ENCODE measurements at places on chromosomes 1 and 21.

- DNase-seq, result no peak
These were observed 31.9 kb upstream of the IL19 start for GRCh38 chr1:206738370-206739366.

- no peak for DNase-seq
These were observed 112.9 kb upstream of the F3 start for GRCh38 chr1:94654459-94654858.

DNA sequence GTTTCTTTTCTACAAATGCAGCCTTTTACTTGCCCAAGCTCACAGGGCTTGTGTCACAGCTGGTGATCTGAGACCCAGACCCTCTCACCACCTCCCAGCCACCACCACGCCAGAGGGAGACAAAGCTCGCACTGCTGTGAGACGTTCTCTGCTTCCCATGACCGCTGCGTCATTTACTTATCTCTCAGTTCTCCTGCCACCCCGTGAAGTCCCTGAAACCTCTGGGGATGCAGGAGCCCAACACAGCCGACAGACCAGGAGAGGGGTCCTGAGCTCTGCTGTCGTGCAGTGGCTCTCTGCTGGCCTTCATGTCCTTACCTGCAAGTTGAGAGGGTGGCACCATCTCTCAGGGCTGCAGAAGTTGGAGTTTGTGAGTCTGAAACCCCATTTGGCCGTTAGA, 77.7 kb downstream of the SLC16A1 start:
- no peak for DNase-seq

GRCh38 chr1:36464605-36465393, 615 bp upstream of the MRPS15 start:
- DNase-seq, result no peak

GRCh38 chr1:21347072-21347581, 56.9 kb upstream of the ECE1 start:
- no peak for DNase-seq

- DNase-seq, result no peak
These were observed 18.1 kb upstream of the ECE1 start for GRCh38 chr1:21308330-21308729.

DNA sequence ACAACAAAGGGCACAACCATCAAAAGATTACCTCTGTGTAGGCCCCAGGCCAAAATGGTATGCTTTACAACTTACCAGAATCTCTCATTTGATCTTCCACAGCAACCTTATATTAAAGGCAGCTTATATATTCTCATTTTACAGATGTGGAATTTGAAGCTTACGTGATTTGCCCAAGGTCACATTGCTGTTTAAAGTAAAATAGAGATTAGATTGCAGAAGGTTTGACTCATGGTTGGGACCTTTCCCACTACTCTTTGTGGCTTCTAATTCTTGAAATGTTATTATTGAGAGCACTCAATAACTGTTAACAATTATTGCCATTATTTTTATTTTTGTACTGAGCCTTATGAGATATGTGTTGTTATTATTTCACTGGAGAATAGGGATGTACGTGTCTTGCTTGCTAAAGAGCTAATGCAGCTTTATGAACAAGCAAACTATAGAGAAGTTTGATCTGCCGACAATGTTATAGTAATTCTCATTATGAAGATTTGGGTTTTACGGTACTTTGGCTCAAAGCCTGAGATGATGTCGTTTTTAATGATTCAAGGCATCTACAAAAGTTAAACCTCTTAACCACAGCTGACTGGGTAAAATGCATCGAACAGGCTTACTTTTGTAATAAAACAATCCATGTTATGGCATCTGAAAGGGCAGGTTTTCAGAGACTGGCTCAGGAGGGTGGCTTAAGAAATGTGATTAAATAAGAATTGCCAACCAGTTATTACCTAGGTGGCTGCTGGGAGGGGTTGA, 43.3 kb upstream of the TSNAX start:
- no peak for DNase-seq

- no peak for DNase-seq
These were observed 4.7 kb downstream of the CLK2 start for GRCh38 chr1:155268630-155269029.

DNA sequence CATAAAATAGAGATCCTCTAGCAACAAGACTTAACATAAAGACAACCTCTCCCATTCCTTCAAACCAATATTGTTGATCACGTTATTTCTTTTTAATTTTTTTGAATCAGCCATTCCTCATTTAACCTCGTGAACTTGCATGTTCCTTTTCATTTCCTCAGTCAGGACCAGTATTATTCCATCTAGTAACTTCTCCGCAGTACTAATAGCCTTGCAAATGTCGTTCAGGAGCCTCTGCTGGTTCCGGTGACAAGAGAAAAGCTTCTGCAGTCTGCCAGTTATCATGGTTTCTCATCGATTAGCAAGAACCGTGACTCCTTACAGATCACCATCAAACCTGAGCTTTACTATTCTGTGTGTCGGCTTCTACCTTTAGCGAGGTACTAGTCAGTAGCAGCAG, 3.0 kb downstream of the APP start:
- DNase-seq, result no peak

GRCh38 chr1:167447521-167448136, 70.7 kb downstream of the CD247 start:
- no peak for DNase-seq

GRCh38 chr21:28828981-28829380, 163.7 kb downstream of the LTN1 start:
- DNase-seq, result no peak

- peak; percentile 53 for DNase-seq
These were observed 8.4 kb upstream of the IKBKE start for GRCh38 chr1:206461602-206462455.

- peak; percentile 32 for DNase-seq
These were observed 1.1 kb downstream of the USP48 start for GRCh38 chr1:21781815-21782348.

DNA sequence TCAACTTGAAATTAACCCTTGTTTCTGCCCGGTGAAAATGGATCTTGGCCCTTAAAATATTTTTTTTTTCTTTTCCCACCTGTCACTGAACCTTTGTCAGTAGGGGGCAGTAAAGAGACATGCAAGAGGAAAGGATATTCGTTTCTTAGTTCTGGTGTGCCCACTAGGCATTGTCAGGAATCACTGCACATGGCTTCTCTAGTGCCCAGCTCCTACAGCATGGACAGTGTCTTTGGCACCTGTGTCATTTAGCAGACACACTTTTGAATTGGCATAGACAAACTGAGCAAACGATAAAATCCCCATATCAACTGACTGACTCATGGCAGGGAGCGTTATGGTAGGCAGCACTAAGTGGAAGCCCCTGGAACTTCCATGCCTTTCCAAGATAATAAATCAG, 1048.1 kb downstream of the BRINP3 start:
- DNase-seq, result no peak

DNA sequence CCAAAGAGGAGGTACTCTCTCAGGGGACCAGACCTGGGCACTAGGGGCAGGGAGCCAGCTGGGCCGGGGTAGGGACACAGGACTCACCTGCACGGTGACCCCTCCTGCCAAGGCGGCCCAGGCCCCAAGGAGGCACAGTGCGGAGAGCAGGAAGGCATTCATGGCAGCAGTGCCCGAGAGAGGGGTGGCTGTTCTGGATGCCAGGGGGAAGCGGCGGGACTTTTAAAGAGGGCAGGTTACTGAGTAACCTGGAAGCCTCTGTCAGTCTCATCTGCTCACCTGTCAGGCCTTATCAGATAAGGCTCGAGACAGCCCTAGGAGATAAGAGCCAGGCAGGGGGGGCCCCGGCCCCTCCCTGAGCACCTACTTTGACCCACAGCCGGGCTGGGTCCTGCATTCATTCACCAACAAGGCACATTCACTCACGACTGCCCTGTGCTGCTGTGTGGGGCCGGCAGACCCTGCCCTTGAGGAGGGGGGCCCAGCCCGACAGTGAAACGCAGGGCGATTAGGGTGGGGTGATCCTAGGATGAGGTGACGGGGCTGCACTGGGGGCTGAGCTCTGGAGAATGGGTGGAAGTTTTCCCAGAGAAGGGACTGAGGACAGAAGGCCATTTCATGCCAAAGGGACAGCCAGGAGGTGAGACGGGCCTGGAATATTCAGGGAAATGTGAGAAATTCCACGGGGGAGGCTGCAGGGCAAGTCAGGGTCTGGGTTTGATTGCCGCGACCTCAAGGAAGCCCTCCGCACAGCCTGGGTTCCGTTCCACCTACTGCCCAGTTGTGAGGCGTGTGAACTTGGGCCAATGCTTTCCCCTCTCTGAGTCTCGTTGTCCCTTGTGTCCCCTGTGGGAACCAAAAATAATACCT, at the start of gene GUCA2A:
Gene GUCA2A (minus strand): TSS at position 195 of the 870 bp plus-strand sequence. CDS start 33 bp downstream, at position 162.
- DNase-seq, result no peak

DNA sequence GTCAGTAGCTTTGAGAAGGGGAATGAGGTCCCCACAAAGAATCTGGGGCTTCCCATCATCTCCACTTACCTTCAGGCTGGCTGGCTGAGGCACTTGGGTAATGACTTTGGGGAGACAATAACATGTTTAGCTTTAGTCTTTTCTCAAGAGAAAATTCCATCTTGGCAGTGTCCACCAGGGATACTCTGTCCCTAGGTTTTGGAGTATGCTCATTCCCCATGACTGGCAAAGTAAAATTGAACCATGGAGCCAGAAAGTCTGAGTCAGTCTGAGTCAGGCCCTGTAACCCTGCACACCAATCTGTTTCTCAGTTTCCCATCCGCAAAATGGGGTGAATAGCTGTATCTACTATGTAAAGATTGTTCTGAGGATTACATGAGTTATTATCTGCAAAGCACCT, 28.2 kb downstream of the RUNX1 start:
- DNase-seq, result no peak

DNA sequence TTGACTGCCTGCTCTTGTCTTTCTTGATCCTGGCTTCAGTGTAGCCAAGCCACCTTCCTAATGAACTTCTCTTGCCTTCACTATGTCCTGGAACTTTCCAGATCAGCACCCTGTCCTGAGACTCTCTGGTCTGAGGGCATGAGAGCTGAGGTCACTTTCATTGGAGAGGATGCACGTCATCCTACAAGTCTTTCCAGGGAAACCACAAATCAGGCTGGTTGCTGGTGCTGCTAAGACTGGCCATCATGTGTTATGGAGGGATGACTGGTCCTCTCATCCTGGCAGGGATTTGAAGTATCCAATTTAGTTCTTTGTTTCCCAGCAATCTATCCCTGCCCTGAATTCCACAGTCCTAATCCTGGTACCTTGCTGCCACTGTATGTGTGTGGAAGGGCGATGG, 228.6 kb downstream of the GPATCH2 start:
- no peak for DNase-seq

GRCh38 chr1:21298981-21299391, 8.7 kb upstream of the ECE1 start:
- no peak for DNase-seq

GRCh38 chr1:54413295-54413694, 7.1 kb upstream of the SSBP3 start:
- no peak for DNase-seq

GRCh38 chr1:94734963-94735901, 84.9 kb upstream of the SLC44A3 start:
- DNase-seq, result peak; percentile 76

DNA sequence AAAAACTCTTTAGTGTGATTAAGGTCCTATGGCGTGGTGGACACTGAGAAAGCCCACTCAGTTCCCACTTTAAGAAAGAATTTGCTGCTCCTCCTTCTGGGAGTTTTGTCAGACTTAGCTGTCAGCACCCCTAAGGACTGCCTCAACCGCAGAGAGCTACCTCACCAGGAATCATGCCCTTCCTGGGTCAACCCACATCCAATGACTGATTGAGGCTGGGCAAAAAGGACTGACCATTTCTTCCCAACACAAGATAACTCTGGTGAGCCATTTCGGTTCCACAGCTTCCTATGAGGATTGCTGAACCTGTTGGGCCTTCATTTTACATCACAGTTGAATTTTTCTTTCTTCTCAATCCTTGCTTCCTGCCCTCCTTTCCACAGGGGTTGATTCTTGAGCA, 197.9 kb downstream of the NCAM2 start:
- DNase-seq, result no peak

- DNase-seq, result no peak
These were observed 1.0 kb downstream of the SLC35D1 start for GRCh38 chr1:67052741-67053534.

DNA sequence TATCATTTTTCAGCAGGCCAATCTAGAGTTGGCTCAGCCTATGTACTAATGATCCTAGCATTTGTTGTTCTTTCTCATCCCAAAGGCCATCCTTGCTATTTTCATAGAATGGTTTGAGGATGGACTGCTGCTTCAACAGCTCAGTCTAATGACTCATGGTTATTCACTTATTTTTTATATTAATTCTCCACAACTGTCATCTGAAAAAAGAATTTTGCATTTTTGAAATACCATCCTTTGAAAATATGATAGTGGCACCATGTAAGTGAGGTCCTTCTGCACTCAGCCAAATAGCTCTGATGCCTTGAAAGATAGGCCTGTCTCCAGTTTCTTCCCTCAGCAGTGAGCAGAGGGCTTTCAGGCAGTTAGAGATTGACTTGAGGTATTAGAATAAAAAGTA, 377.5 kb downstream of the LMO4 start:
- DNase-seq, result no peak

GRCh38 chr1:19250629-19251304, 557 bp downstream of the EMC1 start:
- no peak for DNase-seq

- DNase-seq, result peak; percentile 34
These were observed 62.2 kb downstream of the LRRC40 start for GRCh38 chr1:70143048-70143659.

DNA sequence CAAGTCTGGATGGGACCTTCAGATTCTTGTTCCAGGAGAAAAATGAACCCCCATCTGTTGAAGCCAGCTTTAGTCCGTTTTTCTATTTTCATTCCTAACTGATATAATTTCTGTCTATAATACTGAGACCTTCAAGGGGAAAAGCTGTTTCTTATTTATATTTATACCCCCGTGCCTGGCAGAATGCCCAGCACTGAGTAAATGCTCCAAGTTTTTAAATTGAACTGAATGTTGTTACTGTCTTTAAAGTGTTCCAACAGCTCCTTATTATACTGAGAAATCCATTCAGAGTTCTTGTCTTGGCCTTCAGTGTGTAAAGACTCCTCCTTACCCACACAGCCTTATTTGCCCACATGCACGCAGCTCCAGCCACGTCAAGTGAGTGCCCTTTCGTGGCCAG, 178.6 kb upstream of the HMGB4 start:
- DNase-seq, result no peak

- DNase-seq, result no peak
These were observed 13.3 kb upstream of the TBX15 start for GRCh38 chr1:119001181-119002027.

- DNase-seq, result no peak
These were observed 16.5 kb downstream of the SLC27A3 start for GRCh38 chr1:153791648-153792253.

- DNase-seq, result no peak
These were observed 53.1 kb upstream of the CD5L start for GRCh38 chr1:157894613-157895165.

DNA sequence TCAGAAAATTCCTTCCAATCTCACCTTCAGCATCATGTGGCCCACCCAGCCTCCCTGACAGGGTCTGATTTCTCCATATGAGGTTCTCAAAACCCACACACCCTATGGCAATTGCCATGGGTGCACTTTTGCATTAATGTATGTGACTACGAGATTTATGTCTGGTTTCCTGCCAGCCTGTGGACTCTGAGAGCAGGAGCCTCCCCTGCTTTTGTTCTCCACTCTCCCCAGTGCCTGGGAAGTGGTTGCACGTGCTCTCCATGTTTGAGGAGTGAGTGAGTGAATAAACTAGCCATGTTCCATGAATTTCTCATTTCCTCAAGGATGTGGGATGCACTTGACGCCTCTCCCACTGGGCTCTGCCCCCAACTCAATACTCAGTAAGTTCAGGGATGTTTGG, 91.2 kb downstream of the ACTL8 start:
- no peak for DNase-seq
